ENCODE measurements at places on chromosomes 2 and 18. TPM values are rescaled to one million over a fixed set of nuclear protein-coding genes. Genes with fewer than 3 reads are reported as not detected.

- DNase-seq: no peak
Measured at GRCh38 chr18:52216666-52217065, 123.3 kb upstream of the DCC start.

- DNase-seq: no peak
Measured at GRCh38 chr18:63378919-63379638, 12.1 kb upstream of the KDSR start.

DNA sequence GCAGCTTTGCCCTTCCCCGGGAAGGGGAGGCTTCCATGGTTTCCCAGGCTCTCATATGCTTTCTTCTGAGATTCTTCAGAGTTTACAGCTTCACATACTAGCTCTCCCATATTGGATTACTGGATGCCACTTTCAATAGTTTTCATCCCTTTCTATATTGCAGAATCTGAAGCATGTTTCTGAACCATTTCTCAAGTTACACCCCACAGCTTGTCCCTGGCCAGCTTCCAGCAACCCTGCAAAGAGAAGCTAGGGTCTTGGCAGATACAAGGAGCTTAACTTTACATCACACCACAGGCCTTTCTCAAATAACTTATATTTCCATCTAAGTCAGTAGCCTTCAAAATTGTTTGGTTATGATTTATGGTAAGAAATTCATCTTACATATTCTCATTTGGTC lies 39.6 kb downstream of the LHCGR start:
- DNase-seq: no peak

- DNase-seq: no peak
Measured at GRCh38 chr2:231668981-231669380, 39.3 kb upstream of the PTMA start.

Gene RGPD3
- total RNA-seq: 0.03 TPM

- DNase-seq: no peak
Measured at GRCh38 chr2:197548582-197548981, 32.7 kb downstream of the MOB4 start.
